ENCODE measurements at places on chromosomes 2 and 18.

- no peak for DNase-seq
Measured at GRCh38 chr2:104476075-104476474, 377.8 kb upstream of the POU3F3 start.

GRCh38 chr2:1612391-1613077, 131.8 kb downstream of the PXDN start:
- DNase-seq, result no peak

DNA sequence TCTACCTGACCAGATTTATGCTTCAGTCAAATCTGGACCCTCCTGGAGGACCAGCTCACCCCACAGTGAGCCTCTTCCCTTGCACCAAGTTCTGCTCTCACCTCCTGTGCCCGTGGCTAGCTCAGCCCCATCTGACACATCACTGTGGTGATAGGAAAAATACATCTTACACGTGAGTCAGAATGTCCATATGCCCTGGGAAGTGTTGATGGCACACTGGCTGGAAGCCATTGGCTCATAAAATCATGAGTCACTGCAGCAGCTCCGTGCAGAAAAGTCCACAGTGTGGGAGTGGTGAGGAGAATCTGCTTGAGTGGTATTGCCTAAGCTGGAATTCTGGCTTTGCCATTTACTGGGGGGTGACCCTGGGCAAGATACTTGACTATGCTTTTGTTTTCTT, 42.6 kb upstream of the RAPGEF4 start:
- no peak for DNase-seq

GRCh38 chr2:160156665-160157064, 43.4 kb downstream of the ITGB6 start:
- DNase-seq, result no peak

GRCh38 chr2:138622613-138623012, 121.0 kb downstream of the SPOPL start:
- no peak for DNase-seq

DNA sequence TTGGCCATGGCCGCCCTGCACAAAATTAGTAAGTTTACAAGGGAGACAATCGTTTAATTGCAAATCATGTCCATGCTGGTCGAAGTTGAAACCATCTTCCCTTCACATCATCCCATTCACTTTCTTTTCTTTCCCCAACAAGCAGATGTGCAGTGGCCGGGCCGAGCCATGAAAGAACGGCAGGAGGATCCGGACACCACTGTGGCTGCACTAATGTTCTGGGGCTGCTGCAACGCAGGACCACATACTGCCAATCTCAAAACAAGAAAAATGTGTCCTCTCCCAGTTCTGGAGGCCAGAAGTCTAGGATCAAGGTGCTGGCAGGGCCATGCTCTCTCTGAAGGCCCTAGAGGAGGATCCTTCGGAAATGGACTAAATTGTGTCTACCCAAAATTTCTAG, 227.4 kb upstream of the MYT1L start:
- DNase-seq, result no peak

DNA sequence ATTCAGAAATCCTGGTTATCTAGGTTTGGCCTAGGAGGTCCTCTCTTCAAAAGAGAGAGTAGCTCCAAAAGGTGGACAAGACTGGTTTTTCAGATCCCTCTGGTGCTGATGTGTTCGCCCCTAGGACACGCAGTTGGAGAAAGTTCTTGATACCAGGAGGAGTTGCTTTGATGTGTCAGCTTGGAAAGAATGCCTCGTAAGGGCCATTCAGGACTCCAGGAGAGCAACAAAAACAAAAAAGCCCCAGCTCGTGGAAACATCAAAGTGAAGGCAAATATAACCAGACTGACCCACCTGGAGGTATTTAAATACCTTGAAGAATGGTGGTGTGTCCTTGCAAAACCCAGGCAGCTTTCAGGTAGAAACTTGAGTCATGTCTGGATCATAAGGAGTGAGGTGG, 12.5 kb upstream of the LBH start:
- DNase-seq, result no peak

Data from left renal cortex interstitium (tissue), 4 donors.